ENCODE measurements at places on chromosomes 3 and 15.

GRCh38 chr3:73451301-73451944, 173.3 kb downstream of the PDZRN3 start:
- peaks cover 8% of the 10 kb centered on the region for H3K27me3 ChIP-seq
- H3K4me1 ChIP-seq = no peaks in the 10 kb centered on the region
- no peak overlapping the region for H3K27ac ChIP-seq
- no peaks in the 10 kb centered on the region for H3K36me3 ChIP-seq
- no peak overlapping the region for H3K4me3 ChIP-seq
- DNase-seq = no peak

- DNase-seq = no peak
- peaks cover 13% of the 10 kb centered on the region for H3K27me3 ChIP-seq
- H3K4me1 ChIP-seq = peaks cover 5% of the 10 kb centered on the region
Measured at GRCh38 chr3:37765591-37766488, 95.8 kb upstream of the CTDSPL start.

DNA sequence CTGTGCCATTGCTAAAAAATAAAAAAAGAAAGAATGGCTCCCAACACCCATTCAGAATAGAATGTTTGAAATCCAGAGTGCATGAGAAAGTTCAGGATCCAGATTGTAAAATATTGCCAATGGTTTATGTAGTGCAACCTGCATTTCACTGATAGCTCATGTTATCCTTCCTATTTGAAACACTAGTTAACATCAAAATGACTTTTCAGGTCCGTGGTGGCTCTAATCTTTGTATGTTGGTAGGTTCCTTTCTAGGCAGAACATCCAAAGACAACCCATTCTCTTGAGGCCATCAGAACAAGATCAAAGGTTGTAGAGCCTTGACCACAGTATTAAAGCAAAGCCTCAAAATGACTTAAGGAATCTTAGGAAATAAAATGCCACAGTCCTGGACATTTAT, 51.0 kb downstream of the PLCL2 start:
- H3K4me3 ChIP-seq = no peak overlapping the region
- H3K4me1 ChIP-seq = peaks cover 59% of the 10 kb centered on the region
- DNase-seq = no peak

DNA sequence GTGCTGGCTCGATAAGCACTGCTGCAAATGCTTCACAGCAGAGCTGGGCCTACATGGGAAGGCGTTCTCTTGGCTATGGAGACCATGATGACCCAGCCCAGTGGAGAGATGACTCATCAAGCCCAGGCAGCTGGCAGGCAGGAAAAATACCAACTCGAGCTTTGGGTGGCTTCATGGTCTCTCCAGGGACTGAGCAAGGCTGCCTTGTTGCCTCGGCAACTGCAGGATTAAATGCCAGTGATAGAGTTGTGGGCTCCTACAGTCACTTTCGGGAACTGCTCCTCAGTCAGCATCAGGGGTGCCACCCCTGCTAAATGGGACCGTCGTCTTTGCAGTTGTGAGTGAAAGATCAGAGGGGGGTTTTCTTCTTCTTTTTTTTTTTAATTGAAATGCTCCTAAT, 54.6 kb upstream of the MYZAP start:
- DNase-seq = no peak
- H3K4me1 ChIP-seq = no peaks in the 10 kb centered on the region
- H3K4me3 ChIP-seq = no peak overlapping the region
- H3K27me3 ChIP-seq = peaks cover 9% of the 10 kb centered on the region

- no peak overlapping the region for H3K4me3 ChIP-seq
- H3K4me1 ChIP-seq = peaks cover 35% of the 10 kb centered on the region
- no peak for DNase-seq
- no peak overlapping the region for H3K27ac ChIP-seq
- H3K36me3 ChIP-seq = peaks cover 59% of the 10 kb centered on the region
Measured at GRCh38 chr15:90550919-90551318, 21.2 kb downstream of the CRTC3 start.

GRCh38 chr3:71520161-71521020, 63.1 kb downstream of the FOXP1 start:
- no peak for DNase-seq
- H3K4me3 ChIP-seq = no peak overlapping the region
- H3K36me3 ChIP-seq = peaks cover 2% of the 10 kb centered on the region
- H3K27ac ChIP-seq = no peak overlapping the region

Data from activated CD8-positive, alpha-beta T cell treated with anti-CD3 and anti-CD28 coated beads, Interleukin-2, amount 10 ng/mL, durations not matched to agents 7 days and 5 days (primary cell).